Gastroesophageal sphincter (tissue), 4 donors: ENCODE measurements at places on chromosomes 2 and 18. TPM values are rescaled to one million over a fixed set of nuclear protein-coding genes. Genes with fewer than 3 reads are reported as not detected.
A peak's percentile ranks its signal among the peaks of the same experiment; 100 is the strongest.

OR6B2 gene
- not detected for total RNA-seq

MRPL33 gene
- 216 TPM for total RNA-seq

GRCh38 chr2:230312638-230313037, 14.4 kb upstream of the SP140L start:
- no peak for ATAC-seq

DNA sequence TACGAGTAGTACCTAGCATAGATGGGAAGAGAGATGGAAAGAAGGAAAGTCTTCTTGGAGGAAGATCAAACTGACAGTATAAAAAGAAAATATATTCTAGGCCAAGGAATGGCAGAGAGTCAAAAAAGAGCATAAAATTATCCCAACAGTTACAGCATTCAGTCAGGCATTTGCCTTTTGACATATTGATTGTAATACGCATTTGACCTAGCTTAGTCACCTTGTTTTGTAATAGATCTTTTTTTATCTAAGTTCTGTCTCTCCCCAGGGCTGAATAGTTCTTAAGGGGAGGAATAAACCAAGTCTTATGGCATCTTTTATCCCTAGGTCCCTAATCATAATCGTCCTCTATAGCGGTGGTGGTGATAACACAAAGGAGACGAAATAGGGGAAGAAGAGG, 657.3 kb upstream of the PIK3C3 start:
- ATAC-seq = no peak

ERFE gene
- 0.35 TPM for total RNA-seq

GRCh38 chr2:12428786-12429185, 287.9 kb upstream of the TRIB2 start:
- ATAC-seq = no peak

DNA sequence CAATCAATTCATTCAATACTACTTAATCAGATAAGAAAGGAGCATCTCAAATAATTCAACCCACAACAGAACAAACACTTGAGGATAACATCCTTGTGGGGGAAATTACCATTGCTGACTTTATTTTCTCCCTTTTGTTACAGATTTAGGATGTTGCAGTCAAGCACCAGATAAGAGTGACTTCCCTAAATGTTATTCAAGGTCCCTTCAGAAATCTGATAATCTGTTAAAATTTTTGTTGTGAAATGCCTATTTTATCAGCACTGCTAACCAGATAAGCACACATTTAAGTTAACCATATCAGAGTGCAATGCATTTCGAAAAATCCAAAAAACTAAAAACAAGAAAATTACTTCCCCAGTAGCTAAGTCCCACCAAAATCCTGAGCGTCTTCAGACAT, 33.5 kb downstream of the SUMO1 start:
- no peak for ATAC-seq

- no peak for ATAC-seq
Observed at GRCh38 chr2:168784993-168785392, 17.4 kb upstream of the NOSTRIN start.

GRCh38 chr2:3598197-3598910, 3.4 kb downstream of the COLEC11 start:
- no peak for ATAC-seq

DNA sequence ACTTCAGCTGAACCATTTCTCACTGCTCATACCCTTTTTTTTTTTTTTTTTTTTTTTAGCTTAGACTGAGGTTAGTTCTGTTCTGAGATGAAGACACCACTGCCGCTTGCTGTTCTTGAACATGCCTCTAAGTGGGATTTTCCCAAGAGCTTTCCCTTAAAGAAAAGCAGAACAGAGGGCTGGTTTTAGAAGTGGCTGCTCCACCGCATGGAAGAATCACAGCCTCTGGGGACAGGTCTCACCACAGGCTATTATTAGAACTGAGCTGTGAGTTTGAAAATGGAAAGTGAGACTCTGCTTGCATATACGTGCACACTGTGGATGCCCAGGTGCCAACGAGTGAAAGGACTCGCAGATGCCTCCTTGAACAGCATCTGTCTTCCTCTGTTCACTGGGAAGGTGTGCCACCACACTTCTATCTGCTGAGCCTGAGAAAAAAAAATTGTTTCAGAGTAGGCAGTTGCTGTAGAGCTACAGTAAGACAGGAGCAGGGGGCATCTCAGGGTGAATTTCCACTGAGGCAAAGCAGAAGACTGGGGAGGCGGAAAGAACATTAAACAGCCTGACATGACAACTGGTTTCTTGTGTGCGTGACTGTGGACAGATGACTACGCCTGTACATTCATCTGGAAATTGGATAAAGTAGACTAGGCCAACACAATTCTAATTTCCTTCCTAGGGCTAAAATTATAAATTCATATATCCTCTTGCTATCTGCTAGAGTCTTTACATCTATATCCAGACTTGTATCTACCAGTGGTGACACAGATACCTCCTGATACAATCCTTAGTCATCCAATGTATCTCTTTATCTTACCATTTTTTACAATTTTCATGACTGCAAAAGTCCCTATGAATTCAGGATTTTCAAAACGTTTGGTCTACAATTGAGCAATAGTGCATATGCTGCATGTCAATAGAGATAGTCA, 1045.7 kb upstream of the CELF4 start:
- ATAC-seq = no peak

GRCh38 chr2:210503001-210503623, 26.6 kb upstream of the LANCL1 start:
- peak; percentile 61 for ATAC-seq

SERPINB3 gene
- 0.35 TPM for total RNA-seq

- ATAC-seq = no peak
Observed at GRCh38 chr2:182019731-182020130, 34.1 kb downstream of the PPP1R1C start.

- no peak for ATAC-seq
Observed at GRCh38 chr18:12456441-12456840, 48.7 kb downstream of the PRELID3A start.

DNA sequence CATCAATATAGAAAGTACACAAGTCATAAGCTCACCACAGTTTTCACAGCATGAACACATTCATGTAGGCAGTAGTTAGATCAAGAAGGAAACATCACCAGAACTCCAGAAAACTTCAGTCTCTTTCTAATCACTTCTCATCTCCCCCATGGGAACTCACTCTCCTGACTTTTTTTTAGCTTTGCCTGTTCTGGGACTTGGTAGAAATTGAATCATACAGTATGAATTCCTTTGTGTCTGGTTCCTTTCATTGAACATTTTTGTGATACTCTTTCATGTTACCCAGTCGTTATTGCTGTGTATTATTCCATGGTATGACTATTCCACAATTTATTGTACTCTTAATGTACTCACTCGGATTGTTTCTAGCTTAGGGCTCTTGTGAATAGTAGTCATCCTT, 160.2 kb downstream of the TAF4B start:
- ATAC-seq = no peak

GRCh38 chr18:37649930-37650329, 84.3 kb upstream of the CELF4 start:
- no peak for ATAC-seq

DNA sequence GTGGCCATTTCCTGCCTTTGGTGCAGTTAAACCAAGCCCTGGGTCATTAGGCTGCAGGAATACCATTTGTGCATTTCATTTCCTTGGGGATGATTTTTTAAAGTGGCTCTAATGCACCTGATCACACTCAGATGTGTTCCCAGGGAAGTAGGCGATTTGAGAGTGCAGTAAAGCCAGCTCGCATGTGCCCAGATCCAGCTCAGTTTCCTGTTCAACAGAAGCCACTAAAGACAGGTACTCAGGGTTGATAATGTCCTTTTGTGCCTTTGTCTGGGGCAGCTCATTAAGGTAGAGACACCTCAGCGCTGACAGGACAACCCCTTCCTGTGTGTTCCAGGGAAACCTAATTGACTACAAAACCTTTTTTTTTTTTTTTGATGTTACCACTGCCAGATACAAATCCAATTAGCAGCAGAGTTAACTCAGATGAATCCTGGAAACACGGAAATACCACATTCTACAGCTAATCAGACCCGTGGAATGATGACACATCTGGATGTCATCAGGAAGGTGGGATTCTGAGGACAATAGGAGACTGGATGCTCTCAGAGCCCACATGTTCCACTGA, 15.2 kb upstream of the CHRNA1 start:
- ATAC-seq = no peak

DNA sequence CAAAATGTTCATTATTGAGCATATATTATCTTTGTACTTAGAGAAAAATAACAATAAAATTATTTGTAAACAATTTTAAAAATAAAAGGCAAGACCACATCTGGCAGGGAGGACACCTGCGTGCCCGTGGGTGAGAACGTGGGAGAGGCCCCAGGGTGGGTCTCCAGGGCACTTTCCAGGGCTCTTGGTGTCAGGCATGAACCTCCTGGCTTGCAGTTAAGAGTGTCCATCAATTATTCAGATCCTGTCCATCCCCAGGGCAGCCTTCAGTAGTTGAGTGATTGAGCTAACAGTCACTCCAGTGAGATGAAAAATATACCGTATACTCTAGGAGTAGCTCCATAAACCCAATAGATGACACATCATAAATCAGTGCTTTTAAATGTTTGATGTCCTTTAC, 49.7 kb downstream of the TPO start:
- ATAC-seq = no peak

CAPN14 gene
- 0.40 TPM for total RNA-seq

SEMA4C gene
- 58.7 TPM for total RNA-seq

SLC11A1 gene
- 5.9 TPM for total RNA-seq

- peak; percentile 36 for ATAC-seq
Observed at GRCh38 chr2:110770959-110771431, 38.6 kb downstream of the ACOXL start.

GRCh38 chr2:145060876-145061275, 541.0 kb upstream of the ZEB2 start:
- ATAC-seq = no peak

- ATAC-seq = no peak
Observed at GRCh38 chr2:220887876-220888275, 684.2 kb downstream of the EPHA4 start.

GRCh38 chr2:120567128-120567527, 168.5 kb upstream of the GLI2 start:
- ATAC-seq = peak; percentile 6

- no peak for ATAC-seq
Observed at GRCh38 chr18:76435316-76435989, 59.6 kb downstream of the ZNF516 start.

HRH4 gene
- 0.54 TPM for total RNA-seq

DNA sequence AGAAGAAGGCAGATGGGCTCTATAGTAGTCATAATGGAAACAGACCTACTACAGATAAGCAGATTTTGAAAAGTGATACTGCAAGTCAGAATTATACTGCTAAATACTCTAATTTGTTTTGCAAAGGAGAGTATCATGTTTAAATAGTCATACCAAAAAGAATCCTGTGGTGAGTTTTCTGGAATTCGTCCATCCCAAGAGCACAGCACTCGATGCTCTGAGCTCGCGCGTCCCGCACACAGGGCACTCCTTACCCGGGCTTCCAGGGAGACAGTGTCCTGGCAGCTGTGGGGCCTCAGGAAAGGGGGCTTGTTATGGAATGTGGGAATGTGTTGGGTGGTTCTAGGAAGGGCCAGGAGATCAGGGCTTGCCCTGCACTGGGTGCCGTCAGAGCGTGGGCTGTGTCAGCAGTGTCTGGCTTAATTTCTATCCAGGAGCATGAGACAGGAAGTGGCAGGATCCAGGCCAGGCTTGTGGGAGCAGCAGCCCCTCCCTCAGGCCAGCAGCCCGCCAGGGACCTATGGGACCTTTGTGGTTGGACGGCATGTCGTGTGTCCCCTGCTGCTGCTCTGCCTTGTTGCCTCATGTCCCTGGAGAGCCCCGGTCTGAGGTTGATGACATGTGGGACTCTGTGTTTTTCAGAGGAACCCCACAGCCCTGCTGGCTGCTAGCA, 193.2 kb upstream of the TPO start:
- ATAC-seq = no peak
